Liver (tissue), 10 donors: ENCODE measurements at places on chromosomes 11 and 22. TPM values are rescaled to one million over a fixed set of nuclear protein-coding genes. Genes with fewer than 3 reads are reported as not detected.

Gene DEPDC7
- 7.1 TPM for total RNA-seq

Gene HORMAD2
- 2.8 TPM for total RNA-seq

Gene NOX4
- total RNA-seq: not detected

Gene OR8K1
- total RNA-seq: not detected

Gene KREMEN1
- 22.6 TPM for total RNA-seq

GRCh38 chr22:19504900-19505734, 19.1 kb downstream of the CLDN5 start:
- no peak for DNase-seq
- no peaks in the 10 kb centered on the region for H3K27me3 ChIP-seq
- H3K4me3 ChIP-seq: no peak overlapping the region
- H3K27ac ChIP-seq: no peak overlapping the region
- H3K36me3 ChIP-seq: no peaks in the 10 kb centered on the region

DNA sequence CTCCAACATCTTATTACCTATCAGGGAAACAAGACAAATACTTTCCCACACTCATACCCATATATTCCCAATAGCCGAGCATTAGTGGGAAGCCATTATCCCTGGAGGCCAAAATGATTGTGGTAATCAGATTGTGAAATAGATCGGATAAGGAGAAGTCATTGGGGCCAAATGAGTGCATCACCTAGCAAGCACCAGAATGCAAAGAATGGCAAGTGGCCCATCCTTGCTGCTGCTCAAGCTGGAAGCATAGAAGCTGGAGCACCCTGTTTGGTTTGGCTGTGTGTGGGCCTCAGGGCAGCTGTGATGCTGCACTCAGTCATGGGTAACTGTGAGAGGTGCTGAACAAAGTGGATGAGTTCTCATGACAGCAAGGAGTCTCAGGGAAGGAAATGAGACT, 18.7 kb upstream of the DBX1 start:
- no peak overlapping the region for H3K27ac ChIP-seq
- no peak overlapping the region for H3K4me3 ChIP-seq
- no peak for DNase-seq

DNA sequence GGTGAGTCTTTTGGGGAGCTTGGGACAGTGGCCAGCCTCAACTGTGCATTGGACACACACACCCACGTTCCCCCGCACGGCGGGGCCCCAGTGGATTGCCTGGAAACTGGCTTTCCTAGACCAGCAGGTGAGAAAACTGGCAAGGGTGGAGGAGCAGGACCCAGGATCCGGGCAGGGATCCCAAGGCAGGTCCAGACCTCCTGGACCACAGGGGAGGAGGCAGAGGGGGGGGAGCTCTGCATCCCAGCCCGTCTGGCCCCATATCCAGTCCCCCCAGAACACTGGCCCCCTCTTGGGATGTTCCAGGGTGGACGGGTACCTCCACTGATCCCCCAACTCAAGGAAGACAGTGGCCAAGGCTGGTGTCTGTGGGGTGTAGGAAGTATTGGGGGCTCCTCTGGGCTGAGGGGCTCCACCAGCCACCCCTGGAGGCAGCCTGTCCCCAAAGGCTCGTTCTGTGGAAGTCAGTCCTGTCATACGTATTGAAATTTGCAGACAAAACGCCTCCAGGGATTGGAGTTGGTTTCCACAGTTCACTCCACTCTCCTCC, 89.3 kb upstream of the LINC01488 start:
- H3K36me3 ChIP-seq: no peaks in the 10 kb centered on the region
- H3K27ac ChIP-seq: no peak overlapping the region
- no peak for DNase-seq
- H3K4me1 ChIP-seq: peaks cover 15% of the 10 kb centered on the region
- H3K4me3 ChIP-seq: no peak overlapping the region

DNA sequence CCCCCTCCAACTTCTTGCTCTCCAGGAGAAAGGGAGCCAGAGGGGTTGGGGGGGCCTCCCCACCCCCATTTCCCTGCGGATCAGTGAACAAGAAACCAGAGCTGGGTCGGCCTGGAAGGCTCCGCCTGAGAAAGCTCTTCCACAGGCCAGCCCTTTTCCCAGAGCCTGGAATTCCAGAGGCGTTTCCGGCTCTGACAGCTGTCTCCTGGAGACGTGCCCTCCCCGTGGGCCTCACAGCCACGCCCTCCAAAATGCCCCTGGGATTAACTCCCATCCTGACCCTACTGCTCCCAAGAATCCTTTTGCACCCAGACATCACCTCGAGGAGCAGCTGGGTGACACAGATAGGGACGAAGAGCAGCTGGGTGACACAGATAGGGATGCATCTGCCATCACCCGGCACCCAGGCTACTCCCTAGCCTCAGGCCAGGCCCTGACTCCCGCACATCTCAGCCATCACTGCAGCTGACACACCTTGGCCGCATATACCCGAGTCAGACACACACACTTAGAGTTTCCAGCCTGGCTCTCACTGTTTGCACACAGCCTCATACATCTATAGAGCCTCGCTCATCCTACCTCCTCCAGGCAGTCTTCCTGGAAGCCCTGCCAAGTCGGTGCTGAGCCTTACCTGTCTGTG, 7.6 kb upstream of the CDC42EP1 start:
- H3K36me3 ChIP-seq: no peaks in the 10 kb centered on the region
- DNase-seq: no peak
- peaks cover 12% of the 10 kb centered on the region for H3K4me1 ChIP-seq
- H3K27ac ChIP-seq: peak overlapping the region; percentile 20

DNA sequence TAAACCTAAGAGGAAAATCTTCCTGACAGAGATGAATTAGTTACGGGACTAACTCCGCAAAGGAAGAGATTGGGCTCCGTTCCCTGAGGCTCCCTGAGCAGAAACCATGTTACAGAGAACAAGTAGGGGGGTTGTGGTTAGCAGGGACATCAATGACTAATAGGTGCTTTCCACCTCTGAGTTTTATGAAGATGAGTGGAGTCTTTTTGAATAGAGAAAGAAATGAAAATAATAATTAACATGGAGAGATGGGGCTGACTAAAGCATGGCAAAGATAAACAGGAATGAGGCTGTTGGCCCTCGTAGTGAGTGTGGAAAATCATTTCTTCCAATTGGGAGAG, 47.5 kb upstream of the PICALM start:
- H3K27ac ChIP-seq: no peak overlapping the region
- no peaks in the 10 kb centered on the region for H3K36me3 ChIP-seq
- no peak for DNase-seq
- no peaks in the 10 kb centered on the region for H3K4me1 ChIP-seq
- no peaks in the 10 kb centered on the region for H3K27me3 ChIP-seq

GRCh38 chr11:73280626-73281025, 8.5 kb downstream of the P2RY6 start:
- no peak overlapping the region for H3K27ac ChIP-seq
- H3K4me3 ChIP-seq: no peak overlapping the region
- no peak for DNase-seq
- no peaks in the 10 kb centered on the region for H3K4me1 ChIP-seq
- H3K36me3 ChIP-seq: no peaks in the 10 kb centered on the region

- no peak for DNase-seq
- H3K27me3 ChIP-seq: no peaks in the 10 kb centered on the region
- H3K27ac ChIP-seq: peak overlapping the region; percentile 49
- H3K4me3 ChIP-seq: no peak overlapping the region
- no peaks in the 10 kb centered on the region for H3K4me1 ChIP-seq
Measured at GRCh38 chr22:38258895-38259294, 13.9 kb downstream of the TMEM184B start.

GRCh38 chr11:117972629-117973502, 13.3 kb upstream of the IL10RA start:
- no peak overlapping the region for H3K27ac ChIP-seq
- H3K4me1 ChIP-seq: no peaks in the 10 kb centered on the region
- no peak for DNase-seq
- no peak overlapping the region for H3K4me3 ChIP-seq

- no peak overlapping the region for H3K27ac ChIP-seq
- DNase-seq: no peak
- no peak overlapping the region for H3K4me3 ChIP-seq
- H3K4me1 ChIP-seq: no peaks in the 10 kb centered on the region
Measured at GRCh38 chr11:10495464-10495786, 40.4 kb downstream of the AMPD3 start.

- H3K27ac ChIP-seq: no peak overlapping the region
- no peak for DNase-seq
- H3K27me3 ChIP-seq: no peaks in the 10 kb centered on the region
- H3K4me3 ChIP-seq: no peak overlapping the region
- peaks cover 7% of the 10 kb centered on the region for H3K4me1 ChIP-seq
Measured at GRCh38 chr11:61787928-61788491, 4.4 kb downstream of the TMEM258 start.

GRCh38 chr22:46076651-46077339, 73.5 kb upstream of the PPARA start:
- no peak overlapping the region for H3K4me3 ChIP-seq
- no peaks in the 10 kb centered on the region for H3K27me3 ChIP-seq
- peak overlapping the region; percentile 68 for H3K27ac ChIP-seq
- peaks cover 59% of the 10 kb centered on the region for H3K4me1 ChIP-seq
- no peak for DNase-seq
